ENCODE measurements at places on chromosomes 3 and 15.

DNA sequence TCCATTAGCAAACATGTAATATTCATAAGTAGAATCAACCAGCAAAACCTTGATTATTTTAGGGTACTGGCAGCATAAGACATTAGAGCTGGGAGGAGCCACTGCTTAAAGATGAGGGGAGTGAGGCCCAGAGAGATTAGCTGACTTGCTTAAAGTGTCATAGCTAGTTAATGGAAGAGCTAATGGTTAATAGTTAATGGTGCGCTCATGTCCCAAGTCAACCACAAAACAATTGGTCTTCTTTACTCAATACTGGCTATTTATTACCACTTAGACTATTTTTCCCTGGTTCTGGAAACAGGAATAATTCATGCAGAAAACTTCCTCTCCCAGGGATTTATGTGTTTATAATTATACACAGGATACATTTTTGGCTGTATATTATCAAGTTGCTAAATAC lies 33.1 kb downstream of the EIF4E3 start:
- DNase-seq, result no peak

DNA sequence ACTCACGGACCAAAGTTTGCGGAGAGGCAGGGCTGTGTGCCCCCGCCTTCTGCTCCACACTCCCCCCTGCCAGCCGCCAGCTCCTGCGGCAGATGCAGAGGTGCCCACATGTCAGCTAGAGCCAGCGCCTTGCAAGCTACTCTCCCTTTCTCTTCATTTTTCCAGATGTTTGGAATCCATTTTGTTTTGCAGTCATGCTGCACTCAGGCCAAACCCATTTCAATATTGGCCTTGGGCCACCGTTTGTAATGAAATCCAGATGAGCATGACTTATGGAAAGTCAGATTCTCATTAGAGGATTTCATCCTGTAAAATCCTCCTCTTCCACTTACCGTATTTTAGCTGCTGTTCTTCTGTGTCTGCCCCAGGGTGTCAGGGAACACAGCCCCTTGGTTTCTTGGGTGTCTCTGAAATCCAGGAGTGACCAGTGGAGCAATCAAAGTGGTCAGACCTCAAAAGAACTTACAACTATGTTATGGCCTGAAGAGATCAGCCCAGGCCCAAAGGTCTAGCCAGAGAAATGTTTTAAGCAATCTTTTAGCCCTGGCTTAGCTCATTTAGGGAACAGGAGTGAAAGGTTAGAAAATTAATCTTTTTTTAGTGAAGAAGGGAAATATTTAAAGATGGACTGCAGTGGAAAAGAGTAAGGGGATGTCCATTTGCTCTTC lies 65.8 kb downstream of the AAGAB start:
- no peak for DNase-seq

- no peak for DNase-seq
Measured at GRCh38 chr15:88810446-88810845, 7.2 kb downstream of the ACAN start.

- DNase-seq, result no peak
Measured at GRCh38 chr15:84603630-84604379, 3.0 kb downstream of the ZSCAN2 start.

GRCh38 chr3:116492379-116492778 lies 47.1 kb upstream of the LSAMP start:
- DNase-seq, result no peak

DNA sequence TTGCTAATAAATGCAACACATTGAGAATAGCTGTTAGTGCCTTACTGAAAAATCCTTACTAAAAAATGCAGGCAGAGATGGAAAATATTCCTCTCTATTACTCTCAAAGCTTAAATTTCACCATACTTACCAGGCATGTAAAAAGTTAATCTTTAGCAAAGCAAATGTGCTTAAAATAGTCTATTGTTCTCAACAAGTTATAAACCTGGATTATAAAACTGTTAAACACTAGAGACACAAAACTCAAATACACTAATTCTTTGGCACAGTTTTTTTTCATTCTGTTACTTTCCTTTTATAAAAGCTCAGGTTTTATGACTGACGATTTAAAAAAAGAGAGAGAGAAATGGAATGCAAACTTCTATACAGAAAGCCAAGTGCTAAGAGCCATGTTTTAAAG lies 119.8 kb downstream of the THRB start:
- no peak for DNase-seq

- no peak for DNase-seq
Measured at GRCh38 chr3:57094575-57094974, 34.1 kb downstream of the SPATA12 start.

DNA sequence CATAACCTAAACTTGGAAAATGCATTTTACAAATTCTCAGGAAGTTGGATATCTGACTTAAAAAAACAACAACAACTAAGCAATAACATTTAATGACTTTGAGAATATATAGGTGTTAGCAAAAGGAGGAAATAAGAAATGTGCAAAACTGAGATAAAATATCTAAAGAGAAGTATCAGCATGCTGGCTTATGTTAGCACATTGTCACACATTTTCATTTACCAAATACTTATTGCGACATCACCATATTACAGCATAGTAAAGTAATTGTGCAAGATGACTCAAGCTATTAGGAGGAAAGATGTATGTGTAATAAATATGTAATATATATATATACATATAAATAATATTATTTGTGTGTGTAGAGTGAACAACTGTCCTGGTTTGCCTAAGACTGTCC lies 9.2 kb downstream of the PTX3 start:
- DNase-seq, result no peak

GRCh38 chr3:132033471-132033870 lies 1.3 kb downstream of the CPNE4 start:
- DNase-seq, result no peak

DNA sequence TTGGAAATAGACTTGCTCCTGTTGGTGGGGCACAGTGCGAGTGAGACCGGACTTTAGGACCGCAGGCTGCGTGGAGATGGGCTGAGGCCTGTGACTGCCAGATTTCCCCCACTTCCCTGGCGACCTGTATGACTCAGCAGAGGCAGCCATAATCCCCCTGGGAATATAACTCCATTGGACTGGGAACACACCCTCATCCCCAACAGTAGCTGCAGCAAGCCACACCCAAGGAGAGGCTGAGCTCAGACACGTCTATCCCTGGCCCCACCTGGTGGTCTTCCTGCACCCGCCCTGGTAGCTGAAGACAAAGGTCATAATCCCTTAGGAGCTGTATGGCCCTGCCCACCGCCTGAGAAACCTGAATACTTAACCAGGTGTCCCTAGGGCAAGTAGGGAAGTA lies 42.6 kb downstream of the DZIP1L start:
- DNase-seq, result no peak

DNA sequence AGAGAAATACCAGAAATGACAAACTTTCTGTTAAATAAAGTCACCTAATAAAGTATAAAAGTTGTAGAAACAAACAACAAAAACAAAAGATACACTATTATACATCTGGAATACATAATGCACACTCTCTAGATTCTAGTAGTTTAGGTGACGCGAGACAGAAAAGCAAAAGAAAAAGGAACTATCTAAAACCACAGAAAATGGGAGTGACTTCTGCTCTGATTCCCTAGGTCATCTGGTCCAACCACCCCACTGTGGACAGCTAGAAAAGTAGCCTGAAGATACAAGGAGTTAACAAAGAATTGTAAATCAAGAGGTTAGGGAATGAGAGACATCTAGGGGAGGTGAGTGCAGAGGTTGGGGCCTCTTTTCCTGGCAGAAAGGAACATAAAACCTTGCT lies 39.1 kb downstream of the DHX36 start:
- no peak for DNase-seq

DNA sequence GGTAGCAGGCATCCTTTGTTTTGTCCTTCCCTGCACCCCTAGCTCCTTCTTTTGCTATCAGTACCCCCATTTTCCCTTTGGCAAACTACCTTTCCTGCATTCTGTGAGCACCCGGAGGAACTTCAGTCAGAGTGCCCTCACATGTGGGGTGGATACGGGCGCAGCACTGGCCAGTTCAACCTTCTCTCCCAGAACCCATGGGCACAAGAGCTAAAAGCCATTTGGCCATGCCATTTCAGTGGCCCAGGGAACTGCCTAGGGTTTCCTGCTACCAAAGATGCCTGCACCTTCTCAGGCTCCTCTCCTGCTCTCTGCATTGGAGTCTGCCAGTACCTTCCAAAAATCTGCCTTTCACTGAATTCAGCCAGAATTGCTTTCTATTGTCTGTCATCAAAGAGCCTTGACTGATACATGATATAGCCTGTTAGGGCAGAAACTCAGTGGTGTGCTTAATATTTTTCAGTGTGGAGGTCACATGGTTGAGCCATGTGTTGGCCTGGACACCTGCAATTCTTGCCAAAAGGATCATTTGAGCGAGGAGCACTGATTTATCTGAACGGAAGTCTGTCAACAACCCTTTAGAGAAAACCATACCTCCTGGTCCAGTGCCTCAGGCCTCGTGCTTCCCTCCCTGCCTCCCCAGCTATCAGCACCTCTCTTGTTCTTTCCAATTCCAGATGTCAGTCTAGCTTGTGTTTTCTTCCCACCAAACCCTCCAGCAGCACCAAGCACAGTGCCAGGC lies 27.0 kb upstream of the HHATL start:
- DNase-seq, result no peak

- no peak for DNase-seq
Measured at GRCh38 chr3:58336135-58336882, 3.6 kb downstream of the PXK start.

DNA sequence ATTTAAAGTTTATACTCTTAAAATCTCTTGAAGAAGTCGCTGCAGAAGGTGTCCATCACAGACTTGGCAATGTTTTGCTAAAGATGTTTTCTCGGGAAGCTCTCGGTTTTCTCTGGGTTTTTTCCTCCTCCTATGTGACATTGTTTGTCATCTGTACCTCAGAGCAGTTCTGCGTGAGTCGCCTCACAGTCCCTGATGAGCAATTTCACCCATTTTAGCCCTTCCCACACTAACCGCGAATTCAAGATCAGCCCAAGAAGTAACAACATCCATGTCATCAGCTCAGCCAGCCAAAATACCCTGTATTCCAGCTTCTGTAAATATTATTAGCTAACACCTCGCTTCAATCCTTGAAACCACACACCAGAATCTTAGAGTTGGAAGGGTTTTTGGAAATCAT lies 224.3 kb upstream of the SETMAR start:
- no peak for DNase-seq

- DNase-seq, result no peak
Measured at GRCh38 chr3:53068176-53068575, 22.3 kb upstream of the SFMBT1 start.

- no peak for DNase-seq
Measured at GRCh38 chr3:72223116-72223515, 438.2 kb upstream of the PROK2 start.

DNA sequence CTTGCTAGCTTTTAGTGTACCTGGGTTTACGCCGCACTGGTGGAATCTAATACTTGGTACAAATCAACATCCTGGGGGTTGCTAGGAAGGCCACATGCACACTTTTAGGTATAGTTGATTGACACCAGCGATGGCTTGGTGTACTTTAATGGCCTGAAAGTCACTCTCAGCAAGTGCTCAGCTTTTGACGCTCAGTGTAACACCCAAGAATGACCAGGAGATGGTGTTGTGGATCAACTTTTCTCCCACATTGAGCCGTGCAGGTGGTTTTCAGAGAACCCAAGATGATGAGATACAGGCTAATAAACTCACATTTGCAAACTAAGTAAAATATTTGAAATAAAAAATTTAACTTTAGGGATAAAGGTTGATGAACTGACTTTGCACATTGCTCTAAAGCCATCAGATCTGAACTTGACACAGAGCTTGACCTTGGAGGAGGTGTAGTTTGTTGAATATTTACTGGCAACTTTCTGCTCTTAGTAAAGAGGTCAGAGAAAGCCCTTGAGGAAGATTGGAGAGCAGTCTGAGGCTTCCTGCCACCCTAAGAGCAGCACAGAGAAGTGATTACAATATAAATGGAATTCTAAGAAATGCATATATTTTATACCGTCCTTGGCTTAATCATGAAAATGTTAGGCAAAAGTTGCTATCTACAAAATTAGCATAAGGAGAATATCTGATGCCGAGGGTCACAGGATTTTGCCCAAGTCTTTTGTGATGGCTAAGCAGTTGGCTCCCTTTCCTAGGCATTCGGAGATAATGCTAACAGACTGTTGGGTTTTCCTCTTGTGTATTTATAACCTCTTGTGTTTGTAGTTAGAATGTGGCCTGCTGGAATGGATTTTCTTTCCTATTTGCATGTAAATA lies 143.4 kb upstream of the RASGRP1 start:
- DNase-seq, result no peak

- no peak for DNase-seq
Measured at GRCh38 chr3:78632925-78633553, 1134.8 kb downstream of the ROBO1 start.

- DNase-seq, result no peak
Measured at GRCh38 chr15:99279290-99279689, 28.0 kb downstream of the LRRC28 start.

DNA sequence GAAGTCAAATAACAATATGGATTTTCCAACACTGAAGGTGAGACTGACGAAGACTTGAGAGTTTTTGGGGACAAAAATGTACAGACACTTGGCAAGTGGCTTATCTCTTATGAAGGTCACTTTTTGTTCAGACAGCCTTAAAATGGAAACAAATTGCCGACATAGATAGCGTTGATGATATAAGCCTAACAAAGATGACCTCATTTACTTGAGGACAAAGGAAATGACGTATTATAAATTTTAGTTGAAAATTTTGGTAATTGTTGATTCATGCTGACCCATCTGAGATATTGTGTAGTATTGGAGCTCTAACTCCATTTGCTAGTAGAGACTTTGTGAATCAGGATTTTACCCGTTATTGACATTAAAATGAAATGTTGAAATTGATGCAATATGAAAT lies 168.3 kb downstream of the SPATA16 start:
- DNase-seq, result no peak

DNA sequence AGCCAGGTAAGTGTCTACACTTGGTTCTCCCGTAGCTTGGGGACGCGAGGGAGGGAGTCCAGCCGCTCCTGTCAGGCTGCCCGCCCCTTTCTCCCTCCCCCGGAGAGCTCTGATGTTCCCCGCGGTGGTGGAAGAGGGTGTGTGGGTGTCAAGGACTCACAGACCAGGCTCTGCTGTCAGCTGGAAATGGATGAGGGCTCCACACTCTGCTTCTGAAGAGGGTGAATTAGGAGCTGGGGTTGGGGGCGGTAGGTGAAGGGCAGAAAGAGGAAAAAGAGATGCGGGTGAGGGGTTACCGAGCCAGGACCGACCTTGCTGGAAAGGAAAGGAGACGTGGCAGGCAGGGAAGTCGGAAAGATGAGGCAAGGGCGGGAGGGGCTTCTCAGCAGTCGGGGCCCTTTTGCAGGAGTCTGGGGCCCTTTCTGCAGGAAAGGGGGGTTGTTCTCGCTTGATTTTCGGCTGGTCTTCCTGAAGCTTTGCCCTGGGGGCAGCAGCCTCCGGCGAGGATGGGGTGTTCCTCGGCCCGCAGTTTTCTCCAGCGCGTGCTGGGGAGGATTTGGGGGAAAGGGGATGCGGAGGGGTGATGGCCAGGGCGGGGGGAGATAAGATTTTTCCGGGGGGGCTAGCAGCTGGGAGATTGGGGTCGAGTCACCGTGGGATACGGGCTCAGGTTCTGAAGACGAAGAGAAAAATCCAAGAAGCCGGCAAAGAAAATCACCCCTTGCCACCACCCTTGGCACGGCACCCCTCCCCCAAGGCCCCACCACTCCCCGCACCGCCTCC lies 602 bp upstream of the BAHD1 start:
- no peak for DNase-seq

Measured in NCI-H510A (cell line).